ENCODE measurements at places on chromosomes 5 and 9. TPM values are rescaled to one million over a fixed set of nuclear protein-coding genes. Genes with fewer than 3 reads are reported as not detected.

The SPAG8 gene
- total RNA-seq: 4.0 TPM

The TAF1L gene
- total RNA-seq: under 0.01 TPM

The TPPP gene
- total RNA-seq: 5.5 TPM

The C1QTNF2 gene
- 5.7 TPM for total RNA-seq

The IL5 gene
- total RNA-seq: not detected

The LCN15 gene
- total RNA-seq: not detected

The FOXD4L5 gene
- 0.21 TPM for total RNA-seq

The KIAA0825 gene
- total RNA-seq: 4.8 TPM

- no peak for DNase-seq
- H3K4me1 ChIP-seq: no peaks in the 10 kb centered on the region
- no peaks in the 10 kb centered on the region for H3K27me3 ChIP-seq
- H3K27ac ChIP-seq: no peak overlapping the region
- H3K4me3 ChIP-seq: no peak overlapping the region
- no peaks in the 10 kb centered on the region for H3K36me3 ChIP-seq
Observed at GRCh38 chr9:2150338-2150737, 135.2 kb downstream of the SMARCA2 start.

DNA sequence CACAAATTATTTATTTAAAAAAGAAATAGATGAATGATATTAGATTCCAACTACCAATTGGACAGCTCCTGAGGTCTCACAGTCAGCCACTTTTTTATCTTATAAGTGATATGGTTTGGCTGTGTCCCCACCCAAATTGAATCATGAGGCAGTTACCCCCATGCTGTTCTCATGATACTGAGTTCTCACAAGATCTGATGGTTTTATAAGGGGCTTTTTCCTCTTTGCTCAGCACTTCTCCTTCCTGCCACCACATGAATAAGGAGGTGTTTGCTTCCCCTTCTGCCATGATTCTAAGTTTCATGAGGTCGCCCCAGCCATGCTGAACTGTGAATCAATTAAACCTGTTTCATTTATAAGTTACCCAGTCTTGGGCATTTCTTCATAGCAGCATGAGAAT lies 12.9 kb downstream of the NLN start:
- no peaks in the 10 kb centered on the region for H3K4me1 ChIP-seq
- H3K27me3 ChIP-seq: no peaks in the 10 kb centered on the region
- no peak overlapping the region for H3K27ac ChIP-seq
- DNase-seq: no peak
- H3K4me3 ChIP-seq: no peak overlapping the region

GRCh38 chr5:110179321-110179720 lies 489.6 kb downstream of the MAN2A1 start:
- H3K4me1 ChIP-seq: no peaks in the 10 kb centered on the region
- no peaks in the 10 kb centered on the region for H3K36me3 ChIP-seq
- H3K27me3 ChIP-seq: no peaks in the 10 kb centered on the region

DNA sequence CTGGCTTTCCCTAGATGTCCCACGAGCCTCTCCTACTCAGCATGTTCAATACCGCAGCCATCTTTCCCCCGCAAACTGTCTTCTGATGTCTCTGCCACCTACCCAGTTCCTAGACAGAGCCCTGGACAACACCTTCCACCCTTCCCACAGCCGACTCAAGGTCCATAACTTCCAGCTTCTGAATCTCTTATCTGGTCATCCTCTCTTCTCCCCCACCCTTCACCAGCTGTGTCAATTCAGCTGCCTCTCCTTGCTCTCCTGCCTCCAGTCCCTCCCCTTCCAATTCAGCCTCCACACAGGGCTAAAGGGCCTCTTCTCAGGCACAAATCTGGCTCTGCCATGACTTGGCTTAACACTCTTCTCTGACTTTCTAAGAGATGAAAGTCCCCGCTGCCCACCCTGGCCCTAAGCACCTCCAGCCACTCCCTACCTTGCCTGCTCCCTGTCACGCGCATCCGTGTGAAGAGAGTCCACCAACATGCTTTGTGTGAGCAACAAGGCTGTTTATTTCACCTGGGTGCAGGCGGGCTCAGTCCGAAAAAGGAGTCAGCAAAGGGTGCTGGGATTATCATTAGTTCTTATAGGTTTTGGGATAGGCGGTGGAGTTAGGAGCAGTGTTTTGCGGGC lies 25.2 kb downstream of the AQP7 start:
- no peak overlapping the region for H3K27ac ChIP-seq
- H3K27me3 ChIP-seq: no peaks in the 10 kb centered on the region
- DNase-seq: no peak
- no peaks in the 10 kb centered on the region for H3K36me3 ChIP-seq
- no peak overlapping the region for H3K4me3 ChIP-seq
- H3K4me1 ChIP-seq: no peaks in the 10 kb centered on the region

DNA sequence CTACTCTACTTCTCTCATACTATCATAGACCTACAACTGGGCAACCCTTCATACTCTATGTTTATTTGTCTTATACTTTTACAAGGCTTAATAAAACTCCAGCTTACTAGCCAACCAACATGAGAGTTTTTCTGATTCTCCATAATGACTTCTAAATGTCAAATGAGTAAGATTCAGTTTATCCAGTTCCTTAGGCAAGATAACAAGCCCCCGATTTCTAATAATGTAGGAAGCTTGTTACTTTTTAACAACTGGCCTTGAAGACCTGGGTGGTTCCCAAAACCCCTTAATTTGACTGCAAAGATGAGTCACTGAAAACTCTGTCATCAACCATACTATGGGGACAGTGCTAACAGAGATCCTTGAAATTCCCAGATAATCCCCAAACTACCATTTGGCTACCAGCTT lies 294.6 kb upstream of the ACTBL2 start:
- H3K27me3 ChIP-seq: no peaks in the 10 kb centered on the region
- no peak for DNase-seq
- H3K36me3 ChIP-seq: no peaks in the 10 kb centered on the region
- no peaks in the 10 kb centered on the region for H3K4me1 ChIP-seq
- peak overlapping the region; percentile 41 for H3K27ac ChIP-seq
- no peak overlapping the region for H3K4me3 ChIP-seq

DNA sequence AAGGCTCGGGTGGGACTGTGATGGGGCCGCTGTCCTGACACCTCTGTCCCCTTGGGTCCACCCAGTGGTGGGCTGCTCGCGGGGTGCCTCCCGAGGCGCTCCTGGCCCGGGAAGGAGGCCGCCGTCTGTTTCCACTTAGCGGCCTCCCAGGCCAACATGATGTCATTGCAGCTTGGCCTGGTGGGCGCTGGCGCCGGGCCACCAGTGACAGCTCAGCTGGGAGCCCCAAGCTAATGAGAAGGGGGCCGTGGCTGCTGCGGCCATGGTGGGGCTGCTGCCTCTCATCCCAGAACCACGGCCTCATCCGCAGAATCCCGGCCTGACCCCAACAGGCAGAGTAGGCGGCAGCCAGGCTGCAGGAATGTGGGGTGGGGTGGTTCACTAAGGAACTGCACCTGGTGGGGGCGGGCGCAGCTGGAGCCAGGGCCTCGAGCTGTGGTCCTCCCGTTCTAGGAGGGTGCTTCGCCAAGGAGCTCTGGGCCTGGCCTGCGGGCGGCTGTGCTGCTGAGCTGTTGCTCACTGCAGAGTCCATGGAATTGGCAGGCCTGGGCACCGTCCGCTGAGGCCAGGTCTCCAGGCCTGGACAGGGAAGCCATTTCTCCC lies 123.5 kb upstream of the COL5A1 start:
- H3K27me3 ChIP-seq: no peaks in the 10 kb centered on the region
- H3K4me1 ChIP-seq: no peaks in the 10 kb centered on the region
- no peaks in the 10 kb centered on the region for H3K36me3 ChIP-seq
- H3K4me3 ChIP-seq: no peak overlapping the region
- no peak overlapping the region for H3K27ac ChIP-seq

GRCh38 chr5:9284272-9284671 lies 261.6 kb downstream of the SEMA5A start:
- DNase-seq: no peak
- H3K27me3 ChIP-seq: no peaks in the 10 kb centered on the region
- no peaks in the 10 kb centered on the region for H3K36me3 ChIP-seq
- H3K27ac ChIP-seq: peak overlapping the region; percentile 62
- peaks cover 21% of the 10 kb centered on the region for H3K4me1 ChIP-seq
- H3K4me3 ChIP-seq: no peak overlapping the region

- H3K36me3 ChIP-seq: no peaks in the 10 kb centered on the region
- no peak for DNase-seq
- H3K27ac ChIP-seq: no peak overlapping the region
- no peaks in the 10 kb centered on the region for H3K4me1 ChIP-seq
Observed at GRCh38 chr5:45376417-45376816, 319.8 kb downstream of the HCN1 start.

DNA sequence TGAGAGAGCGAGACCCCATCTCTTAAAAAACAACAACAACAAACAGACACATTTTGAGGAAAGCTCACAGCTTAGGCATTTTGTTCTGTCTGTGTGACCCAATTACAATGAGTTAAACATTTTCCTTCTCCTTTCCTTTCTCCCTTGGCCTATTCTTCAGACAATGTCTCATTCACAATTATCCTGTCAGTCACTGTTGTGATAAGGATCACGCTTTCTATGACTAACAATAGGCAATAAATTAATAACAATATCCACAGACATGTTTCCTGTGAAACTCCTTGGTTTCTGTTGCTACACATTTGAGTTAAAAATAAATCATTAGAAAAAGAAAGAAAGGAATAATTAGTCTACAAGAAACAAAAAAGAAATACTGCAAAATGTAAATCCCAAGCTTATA lies 19.8 kb upstream of the CARTPT start:
- no peak overlapping the region for H3K27ac ChIP-seq
- H3K27me3 ChIP-seq: peaks cover 1% of the 10 kb centered on the region
- DNase-seq: no peak
- no peak overlapping the region for H3K4me3 ChIP-seq

GRCh38 chr5:168171901-168172759 lies 119.3 kb upstream of the WWC1 start:
- H3K27me3 ChIP-seq: no peaks in the 10 kb centered on the region
- DNase-seq: no peak
- H3K4me3 ChIP-seq: no peak overlapping the region

DNA sequence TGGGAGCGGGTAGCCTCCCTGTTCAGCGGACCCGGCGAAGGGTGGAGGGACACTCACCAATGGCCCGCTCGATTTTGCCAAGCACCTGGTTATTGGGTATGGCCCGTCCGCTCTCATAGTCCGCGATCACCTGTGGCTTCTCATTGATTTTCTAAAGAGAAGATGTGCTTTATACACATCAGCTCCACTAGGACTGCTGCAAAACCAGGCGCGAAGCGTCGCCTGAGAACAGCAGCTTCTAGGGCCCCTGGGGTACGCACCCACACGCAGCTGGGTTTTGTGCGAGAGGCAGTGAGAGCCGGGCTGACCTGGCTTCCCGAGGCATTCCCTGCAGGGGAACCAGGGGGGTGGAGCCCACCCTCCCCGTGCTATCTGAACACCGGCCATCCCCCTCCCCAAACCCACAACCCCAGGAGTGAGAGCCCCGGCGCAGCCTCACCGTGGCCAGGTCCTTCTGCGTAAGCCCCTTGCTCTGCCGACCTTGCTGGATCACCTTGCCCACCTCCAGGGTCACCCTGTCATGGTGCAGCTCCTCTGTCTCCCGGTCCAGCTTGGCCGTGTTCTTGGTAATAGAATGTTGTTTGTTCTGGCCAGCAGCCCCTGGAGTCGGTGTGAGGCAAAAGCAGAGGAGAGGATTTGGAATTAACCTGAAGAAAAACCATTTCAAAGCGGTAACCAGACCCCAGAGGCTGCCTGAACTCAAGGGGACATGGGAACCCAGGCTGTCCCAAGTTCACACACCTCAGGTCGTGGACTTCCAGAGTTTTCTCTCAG lies 3.1 kb downstream of the EDF1 start:
- peaks cover 7% of the 10 kb centered on the region for H3K36me3 ChIP-seq
- DNase-seq: no peak
- H3K27ac ChIP-seq: no peak overlapping the region
- peaks cover 58% of the 10 kb centered on the region for H3K4me1 ChIP-seq

- H3K36me3 ChIP-seq: no peaks in the 10 kb centered on the region
- H3K4me3 ChIP-seq: peak overlapping the region; percentile 15
- DNase-seq: no peak
- no peaks in the 10 kb centered on the region for H3K4me1 ChIP-seq
- H3K27ac ChIP-seq: peak overlapping the region; percentile 86
- no peaks in the 10 kb centered on the region for H3K27me3 ChIP-seq
Observed at GRCh38 chr9:106621313-106622163, 241.4 kb upstream of the ZNF462 start.

GRCh38 chr5:87539839-87540238 lies 127.1 kb upstream of the CCNH start:
- no peak for DNase-seq
- no peaks in the 10 kb centered on the region for H3K36me3 ChIP-seq
- no peaks in the 10 kb centered on the region for H3K27me3 ChIP-seq
- no peaks in the 10 kb centered on the region for H3K4me1 ChIP-seq
- no peak overlapping the region for H3K4me3 ChIP-seq

- H3K36me3 ChIP-seq: no peaks in the 10 kb centered on the region
- H3K4me3 ChIP-seq: no peak overlapping the region
- H3K4me1 ChIP-seq: no peaks in the 10 kb centered on the region
- H3K27me3 ChIP-seq: no peaks in the 10 kb centered on the region
Observed at GRCh38 chr5:117245130-117245529, 670.5 kb upstream of the SEMA6A start.

GRCh38 chr9:109115931-109116526 lies 3.7 kb downstream of the TMEM245 start:
- H3K4me3 ChIP-seq: no peak overlapping the region
- DNase-seq: no peak
- H3K27me3 ChIP-seq: no peaks in the 10 kb centered on the region
- H3K27ac ChIP-seq: peak overlapping the region; percentile 95

DNA sequence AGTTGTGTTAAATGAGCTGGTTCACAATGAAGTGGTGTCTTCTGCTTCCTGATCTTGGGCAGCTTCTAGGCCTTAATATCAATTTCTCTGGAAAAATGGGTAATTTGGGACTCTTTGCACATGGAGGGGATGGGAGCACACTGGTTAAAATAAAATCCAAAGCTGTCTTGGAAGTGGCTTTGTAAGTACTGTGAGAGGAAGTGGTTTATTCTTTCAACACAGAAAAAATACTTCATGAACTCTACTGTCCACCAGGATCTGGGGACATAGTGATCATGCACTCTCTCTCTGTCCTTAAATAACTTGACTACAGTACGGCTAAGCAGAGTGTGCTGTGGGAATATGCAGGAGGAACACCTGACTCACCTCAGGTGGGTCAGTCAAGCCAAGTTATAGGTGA lies 2.4 kb downstream of the PCYOX1L start:
- no peak for DNase-seq
- no peaks in the 10 kb centered on the region for H3K27me3 ChIP-seq
- no peak overlapping the region for H3K4me3 ChIP-seq
- no peak overlapping the region for H3K27ac ChIP-seq

DNA sequence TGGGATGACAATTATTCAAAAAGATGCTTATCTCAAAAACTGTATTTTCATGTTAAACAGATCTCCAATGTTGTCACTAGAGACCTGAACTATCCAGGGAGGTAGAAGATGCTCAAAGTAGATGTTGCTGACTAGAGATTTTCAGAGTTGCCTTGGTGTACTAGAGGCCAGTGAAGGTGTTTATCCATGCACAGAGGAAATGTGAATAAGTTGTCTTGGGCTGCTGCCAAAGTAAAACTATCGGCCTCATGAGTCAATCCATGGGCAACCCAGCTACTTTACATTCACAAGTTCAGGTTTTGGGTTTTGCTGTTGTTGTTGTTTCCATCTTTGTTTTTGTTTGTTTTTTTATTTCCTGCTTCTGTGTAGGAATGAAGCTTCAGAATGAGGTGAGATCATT lies 141.1 kb upstream of the RANBP3L start:
- H3K27ac ChIP-seq: no peak overlapping the region
- peaks cover 18% of the 10 kb centered on the region for H3K4me1 ChIP-seq
- DNase-seq: no peak
- no peaks in the 10 kb centered on the region for H3K27me3 ChIP-seq
- H3K4me3 ChIP-seq: no peak overlapping the region

- H3K27ac ChIP-seq: no peak overlapping the region
- no peaks in the 10 kb centered on the region for H3K27me3 ChIP-seq
- DNase-seq: peak; percentile 79
- no peaks in the 10 kb centered on the region for H3K36me3 ChIP-seq
Observed at GRCh38 chr5:141512390-141512910, 23.6 kb downstream of the PCDHGC5 start.

Data from tibial nerve (tissue), 4 donors.